Endothelial cell of coronary artery (primary cell): ENCODE measurements at places on chromosomes 3 and 15. TPM values are rescaled to one million over a fixed set of nuclear protein-coding genes. Genes with fewer than 3 reads are reported as not detected.

The ZKSCAN7 gene
- 0.63 and 1.8 TPM in 2 replicates for total RNA-seq

The ECE2 gene
- total RNA-seq: not detected in 2 replicates

The GOLGA8S gene
- total RNA-seq: under 0.01 and 0.09 TPM in 2 replicates

The ACSBG1 gene
- not detected in 2 replicates for total RNA-seq

The FBXO40 gene
- total RNA-seq: not detected in 2 replicates

The THBS1 gene
- 4,816 and 7,438 TPM in 2 replicates for total RNA-seq

The GHSR gene
- total RNA-seq: not detected in 2 replicates
